Stimulated activated CD8-positive, alpha-beta memory T cell treated with anti-CD3 and anti-CD28 coated beads, Interleukin-15, amount 100 ng/mL, for 24 hours (primary cell): ENCODE measurements at places on chromosomes 4 and X.

- DNase-seq: no peak
Measured at GRCh38 chr4:158543191-158543590, 21.5 kb downstream of the RXFP1 start.

DNA sequence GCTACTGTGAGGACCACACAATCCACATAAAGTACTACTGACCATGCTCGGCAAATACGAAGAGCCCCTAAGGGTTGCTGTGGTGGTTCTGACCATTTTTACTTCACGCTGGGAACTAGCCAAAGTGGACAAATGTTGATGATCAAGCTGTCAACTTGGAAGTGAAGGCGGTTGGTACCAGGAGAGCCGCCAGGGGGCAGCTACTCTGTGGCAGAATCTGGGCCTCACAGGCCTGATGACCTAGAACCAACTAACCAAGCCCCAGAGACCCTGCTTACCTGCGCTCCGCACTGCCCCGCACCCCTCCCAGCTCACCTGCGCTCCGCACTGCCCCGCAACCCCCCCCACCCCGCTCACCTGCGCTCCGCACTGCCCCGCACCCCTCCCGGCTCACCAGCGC is 5.6 kb downstream of the GAK start:
- DNase-seq: no peak

GRCh38 chrX:66672106-66672505 is 33.2 kb upstream of the EDA2R start:
- no peak for DNase-seq

- DNase-seq: no peak
Measured at GRCh38 chrX:11241720-11242119, 51.5 kb upstream of the AMELX start.

DNA sequence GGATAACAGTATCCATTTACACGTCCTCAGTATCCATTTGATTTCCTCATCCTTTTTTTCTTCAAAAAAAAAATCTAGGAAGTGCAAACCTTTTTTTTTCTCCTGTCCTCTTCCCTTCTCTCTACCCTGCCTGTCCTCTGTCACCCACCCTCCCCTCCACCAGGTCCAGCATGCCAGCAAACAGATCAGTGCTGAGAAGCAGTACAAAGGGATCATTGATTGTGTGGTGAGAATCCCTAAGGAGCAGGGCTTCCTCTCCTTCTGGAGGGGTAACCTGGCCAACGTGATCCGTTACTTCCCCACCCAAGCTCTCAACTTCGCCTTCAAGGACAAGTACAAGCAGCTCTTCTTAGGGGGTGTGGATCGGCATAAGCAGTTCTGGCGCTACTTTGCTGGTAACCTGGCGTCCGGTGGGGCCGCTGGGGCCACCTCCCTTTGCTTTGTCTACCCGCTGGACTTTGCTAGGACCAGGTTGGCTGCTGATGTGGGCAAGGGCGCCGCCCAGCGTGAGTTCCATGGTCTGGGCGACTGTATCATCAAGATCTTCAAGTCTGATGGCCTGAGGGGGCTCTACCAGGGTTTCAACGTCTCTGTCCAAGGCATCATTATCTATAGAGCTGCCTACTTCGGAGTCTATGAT is 1.7 kb downstream of the SLC25A4 start:
- no peak for DNase-seq

GRCh38 chr4:74528178-74528577 is 83.2 kb downstream of the AREG start:
- no peak for DNase-seq

DNA sequence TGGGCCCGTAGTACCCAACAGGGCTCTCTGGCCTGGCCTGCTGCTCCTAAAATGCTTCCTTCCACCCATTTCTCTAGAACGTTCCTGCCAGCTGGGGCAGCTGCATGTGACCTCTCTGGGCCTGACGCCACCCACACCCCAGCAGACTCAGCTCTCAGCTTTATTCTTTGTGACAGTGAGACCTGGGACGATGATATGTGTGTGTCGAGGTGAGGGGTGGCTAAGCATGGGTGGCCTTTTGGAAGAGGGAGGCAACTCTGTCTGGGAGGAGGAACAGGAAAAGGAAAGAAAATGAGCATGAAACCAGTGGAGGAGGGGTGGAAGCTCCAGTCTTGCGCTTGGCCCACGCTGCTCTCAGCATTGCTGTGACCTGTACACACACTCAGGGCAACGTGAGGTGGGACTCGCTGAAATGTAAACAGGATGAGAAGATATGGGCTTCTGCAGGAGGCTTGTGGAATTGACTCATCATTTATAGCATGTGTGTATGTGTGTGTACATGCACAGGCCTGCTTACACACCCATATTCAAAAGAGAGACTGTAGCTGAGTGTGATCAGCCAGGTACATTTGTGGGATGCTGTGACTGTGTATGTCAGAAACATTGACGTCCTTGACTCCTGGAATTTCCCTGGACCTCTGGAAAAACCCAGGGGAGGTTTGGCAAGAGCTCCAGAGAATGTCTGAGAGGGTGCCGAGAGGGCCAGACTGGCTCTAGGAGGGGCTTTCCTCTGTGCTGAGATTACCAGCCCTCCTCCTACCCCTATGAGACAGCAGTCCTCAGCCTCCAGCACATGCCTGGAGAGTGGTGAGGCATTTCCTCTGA is 137.9 kb downstream of the PJA1 start:
- DNase-seq: no peak

GRCh38 chr4:22047793-22048192 is 99.2 kb upstream of the KCNIP4 start:
- no peak for DNase-seq

DNA sequence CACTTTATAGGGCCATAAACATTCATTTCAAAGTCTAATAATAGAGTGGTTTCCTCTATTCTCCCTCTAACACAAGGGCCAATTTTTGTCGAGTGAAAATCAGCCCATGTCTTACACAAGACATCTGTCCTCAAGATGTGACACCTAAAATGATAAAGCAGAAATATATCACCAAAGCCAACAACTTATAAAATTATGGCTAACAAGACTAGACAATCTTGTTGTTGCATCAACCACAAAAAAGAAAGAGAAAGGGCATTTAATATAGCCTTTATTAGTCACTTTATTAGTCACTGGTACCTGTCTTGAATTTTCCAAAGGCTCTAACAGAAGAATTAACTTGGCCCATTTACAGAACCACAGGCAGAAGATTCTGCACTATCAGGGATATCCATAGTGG is 161.6 kb downstream of the SMIM20 start:
- DNase-seq: no peak

GRCh38 chrX:7115557-7115956 is 32.0 kb upstream of the STS start:
- no peak for DNase-seq

GRCh38 chr4:20269320-20269719 is 17.6 kb downstream of the SLIT2 start:
- no peak for DNase-seq

DNA sequence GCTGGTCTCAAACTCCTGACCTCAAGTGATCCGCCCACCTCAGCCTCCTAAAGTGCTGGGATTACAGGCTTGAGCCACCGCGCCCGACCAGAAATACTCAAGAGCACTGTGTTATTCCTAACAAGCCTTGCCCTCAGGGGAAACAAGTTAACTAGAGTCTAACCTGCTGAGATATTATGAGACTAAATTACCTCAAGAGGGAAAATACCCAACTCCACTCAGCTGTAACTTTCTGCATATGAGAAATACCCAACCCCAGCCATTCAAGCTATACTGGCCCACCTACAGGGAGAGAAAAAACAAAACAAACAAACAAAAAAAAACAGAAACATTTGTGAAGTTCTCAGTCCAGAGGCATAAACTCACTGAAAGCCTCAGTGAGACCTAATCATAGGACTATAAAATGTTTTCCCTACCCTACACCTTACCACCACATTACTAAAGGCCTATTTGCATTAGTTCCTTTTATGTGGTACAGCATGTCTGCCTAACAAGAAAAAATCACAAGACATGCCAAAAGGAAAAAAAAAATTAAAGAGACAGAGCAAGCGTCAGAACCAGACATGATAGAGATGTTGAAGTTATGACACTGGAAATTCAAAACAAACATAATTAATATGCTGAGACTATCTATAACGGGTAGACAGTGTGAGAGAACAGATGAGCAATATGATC is 876.0 kb downstream of the FSTL5 start:
- no peak for DNase-seq

DNA sequence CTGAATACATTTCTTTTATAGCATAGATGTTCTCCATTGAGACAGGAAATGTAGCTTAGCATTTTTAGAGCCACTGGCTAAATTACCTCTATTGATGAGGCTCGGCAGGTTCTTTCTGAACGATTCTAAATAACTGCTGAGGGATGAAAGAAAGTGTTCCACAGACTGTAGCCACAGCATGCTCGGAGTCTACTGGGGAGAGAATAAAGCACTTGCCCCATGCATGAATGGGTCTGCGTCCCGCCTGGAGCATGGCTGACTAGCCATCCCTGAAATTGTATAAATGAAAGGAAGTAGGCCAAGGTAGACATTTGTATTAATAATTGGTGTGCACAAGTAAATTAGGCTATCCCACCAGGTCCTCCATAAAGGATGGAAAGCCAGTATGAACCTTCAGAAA is 269.8 kb downstream of the COL25A1 start:
- no peak for DNase-seq

GRCh38 chrX:122622795-122623194 is 561.3 kb upstream of the GRIA3 start:
- no peak for DNase-seq

GRCh38 chr4:25838526-25838925 is 24.3 kb downstream of the SEL1L3 start:
- no peak for DNase-seq

DNA sequence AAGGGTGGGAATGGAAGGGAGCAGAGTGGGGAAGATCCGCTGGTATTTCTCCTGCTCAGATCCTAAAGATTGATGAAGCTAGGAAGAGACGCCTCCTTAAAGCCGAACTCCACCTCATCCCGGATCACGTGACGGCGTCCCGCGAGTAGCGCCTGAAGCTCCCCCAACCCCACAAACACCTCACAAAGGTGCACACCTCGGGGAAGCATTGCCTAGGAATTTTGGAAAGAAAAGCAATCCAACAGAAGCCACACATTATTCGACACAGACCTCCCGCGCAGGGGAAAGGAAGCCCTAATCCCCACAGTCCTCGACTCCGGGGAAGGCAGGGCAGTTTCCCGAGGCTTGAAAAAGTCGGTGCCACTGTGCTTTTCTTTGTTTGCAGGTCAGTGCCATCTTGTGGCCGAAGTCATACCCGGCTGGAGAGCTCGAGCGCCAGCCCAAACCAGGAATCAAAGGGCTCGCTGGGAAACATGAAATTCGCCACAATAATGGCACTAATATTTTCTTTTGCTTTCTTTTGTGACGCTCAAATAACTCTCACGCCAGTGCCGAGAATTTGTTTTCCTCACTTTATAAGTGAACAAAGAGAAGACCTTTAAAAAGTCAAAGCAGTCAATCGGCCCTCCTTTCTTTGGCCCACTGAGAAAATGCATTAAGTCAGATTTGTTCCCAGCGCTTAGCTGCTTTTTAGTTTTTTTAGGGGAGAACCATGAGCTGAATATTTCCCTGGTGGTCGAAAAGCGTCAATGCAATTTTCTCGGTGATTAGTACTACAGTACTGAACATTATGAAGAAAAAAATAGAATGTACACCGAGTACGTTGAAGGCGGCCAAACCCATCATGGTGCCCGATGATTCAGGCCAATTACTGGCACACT is at the start of gene NPY1R:
NPY1R (minus strand) TSS at position 71 of the 881 bp plus-strand sequence. CDS start 6,042 bp downstream, outside the sequence.
- DNase-seq: no peak

GRCh38 chr4:182150645-182151044 is 92.6 kb upstream of the TENM3 start:
- DNase-seq: no peak

- no peak for DNase-seq
Measured at GRCh38 chr4:177177541-177178081, 132.1 kb upstream of the NEIL3 start.

GRCh38 chr4:7788694-7789425 is 150.8 kb downstream of the AFAP1 start:
- DNase-seq: no peak

GRCh38 chrX:153726286-153727122 is 1.8 kb downstream of the ABCD1 start:
- DNase-seq: no peak

GRCh38 chr4:139458999-139459398 is 5.1 kb downstream of the RAB33B start:
- no peak for DNase-seq

DNA sequence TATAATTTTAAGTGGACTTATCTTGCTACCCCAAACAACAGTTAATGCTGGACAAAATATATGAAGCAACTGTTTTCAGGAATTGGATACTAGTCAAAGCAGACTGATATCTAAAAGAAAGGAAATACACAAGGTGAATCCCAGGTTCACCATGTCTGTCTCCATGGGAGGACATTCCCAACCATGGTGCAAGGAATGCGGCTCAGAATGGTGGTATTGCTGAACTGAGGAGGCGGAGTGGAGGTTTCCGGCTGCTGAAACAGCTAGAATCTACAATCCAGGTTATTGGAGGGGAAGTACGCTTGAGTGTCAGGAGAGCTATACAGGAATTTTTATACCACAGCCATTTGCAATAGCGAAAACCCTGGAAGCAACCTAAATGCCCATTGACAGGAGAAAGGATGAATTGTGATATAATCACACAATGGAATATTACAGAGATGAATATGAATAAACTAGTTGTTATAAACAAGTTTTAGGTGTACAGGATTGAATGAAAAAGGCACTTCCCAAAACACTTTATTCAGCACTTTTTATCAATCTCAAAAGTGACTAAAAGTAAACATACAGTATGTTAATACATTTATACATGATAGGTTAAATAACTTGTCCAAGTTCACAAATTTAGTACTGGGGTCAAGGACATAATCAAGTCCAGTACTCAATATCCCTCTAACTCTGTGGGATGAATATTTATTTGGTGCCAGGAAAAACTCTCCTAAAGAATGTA is 9.0 kb downstream of the HMGB2 start:
- DNase-seq: no peak

DNA sequence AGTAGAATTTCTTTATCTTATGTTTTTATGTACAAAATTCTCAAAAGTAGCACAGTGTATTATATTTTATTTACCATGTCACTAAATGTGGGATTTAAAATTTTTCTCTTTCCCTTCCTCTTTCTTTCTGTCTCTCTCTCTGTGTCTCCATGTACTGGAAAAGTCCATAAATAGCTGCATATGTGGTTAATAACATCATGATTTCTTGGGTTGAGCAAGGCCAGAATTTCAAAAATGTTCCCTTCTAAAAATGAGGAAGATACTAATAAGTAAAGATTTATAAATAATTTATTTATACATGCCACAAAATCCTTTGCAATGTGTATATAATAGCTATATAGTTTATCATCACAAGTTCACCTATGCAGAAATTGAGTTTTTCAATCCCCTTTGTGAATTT is 29.1 kb upstream of the DKK2 start:
- no peak for DNase-seq

DNA sequence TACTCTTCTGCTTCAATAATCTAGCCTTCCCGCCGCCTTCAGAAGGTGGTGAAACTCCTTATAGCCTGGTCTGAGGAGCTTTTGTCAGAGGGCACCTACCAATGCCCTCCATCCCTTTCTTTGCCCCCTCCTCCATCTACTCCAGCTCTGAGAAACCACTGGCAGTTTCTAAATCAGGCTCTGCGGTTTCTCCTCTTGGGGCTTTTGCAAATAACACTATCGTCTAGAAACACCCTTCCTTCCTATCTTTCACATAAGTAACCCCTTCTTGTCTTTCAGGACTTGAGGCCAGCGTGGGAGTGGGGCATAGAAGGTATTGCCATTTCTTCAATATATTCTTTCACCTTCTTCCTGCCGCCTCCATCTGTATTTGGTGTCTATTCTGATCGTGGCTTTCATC is 1.2 kb upstream of the EFHC2 start:
- no peak for DNase-seq
